ENCODE measurements at places on chromosomes 1 and 21.
A peak's percentile ranks its signal among the peaks of the same experiment; 100 is the strongest.

DNA sequence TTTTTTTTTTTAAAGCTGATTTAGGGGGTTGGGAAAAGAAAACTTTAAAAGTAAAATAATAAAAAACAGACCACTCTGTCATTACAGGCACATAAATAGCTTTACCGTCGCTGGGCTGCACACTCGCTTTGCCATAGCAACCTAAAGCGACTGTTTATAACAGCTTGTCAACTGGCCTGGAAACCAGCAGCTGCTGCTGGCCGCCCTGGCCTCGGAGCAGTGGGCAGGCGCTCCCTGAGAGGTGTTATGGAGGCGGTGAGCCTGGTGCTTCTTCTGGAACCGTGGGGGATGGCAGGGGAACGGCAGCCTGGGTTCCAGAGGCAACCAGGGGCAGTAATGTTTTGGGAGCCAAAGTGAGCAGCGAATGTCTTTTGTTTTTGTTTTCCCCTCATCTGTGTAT, 45.7 kb downstream of the ATP2B4 start:
- DNase-seq: no peak

DNA sequence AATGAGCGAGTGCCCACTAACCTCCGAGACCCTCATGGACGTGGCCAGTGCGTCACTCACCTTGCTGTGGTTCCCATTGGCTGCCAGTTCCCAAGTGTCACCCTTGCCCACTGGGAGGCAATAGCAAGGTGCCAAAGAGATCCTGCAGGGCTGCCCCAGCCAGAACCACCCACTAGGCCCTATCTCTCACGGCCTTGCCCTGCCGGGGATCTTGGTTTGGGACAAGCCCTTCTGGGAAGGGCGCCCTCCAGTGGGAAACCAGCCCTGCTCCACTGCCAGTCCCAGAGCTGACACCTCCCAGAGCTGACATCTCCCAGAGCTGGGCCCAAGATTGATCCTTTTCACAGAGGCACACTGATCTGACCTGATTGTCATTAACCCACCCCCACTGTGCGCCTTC, 2.1 kb upstream of the SELENON start:
- DNase-seq: no peak

DNA sequence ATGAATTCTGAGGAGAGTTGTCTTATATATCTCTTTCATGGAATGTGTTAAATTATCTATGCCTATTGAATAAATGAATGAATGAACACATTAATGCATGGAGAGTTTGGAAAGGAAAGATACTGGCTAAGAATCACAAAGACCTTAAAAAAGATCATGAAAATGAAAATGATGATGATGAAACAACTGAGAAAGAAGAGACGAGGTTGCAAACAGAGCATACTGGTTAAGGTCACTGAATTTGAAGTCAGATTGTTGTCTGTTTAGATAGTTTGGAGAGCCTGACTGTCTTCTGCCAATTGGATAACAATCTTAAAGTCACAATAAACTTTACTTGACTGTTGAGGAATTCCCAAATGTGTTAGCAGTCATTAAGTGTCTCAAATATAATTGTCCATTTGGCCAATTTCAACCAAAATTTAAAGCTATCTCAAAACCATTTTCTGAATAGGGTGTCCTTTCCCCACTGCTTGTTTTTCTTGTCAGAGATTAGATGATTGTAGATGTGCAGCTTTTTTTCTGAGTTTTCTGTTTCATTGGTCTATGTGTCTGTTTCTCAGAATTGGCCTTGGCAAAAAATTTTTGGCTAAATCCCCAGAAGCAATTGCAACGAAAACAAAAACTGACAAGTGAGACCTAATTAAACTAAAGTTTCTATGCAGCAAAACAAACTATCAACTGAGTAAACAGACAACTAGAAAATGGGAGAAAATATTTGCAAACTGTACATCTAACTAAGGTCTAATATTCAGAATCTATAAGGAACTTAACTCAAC, 132.2 kb downstream of the PTGER3 start:
- DNase-seq: no peak

- no peak for DNase-seq
Observed at GRCh38 chr1:98975810-98976209, 28.9 kb downstream of the PLPPR5 start.

DNA sequence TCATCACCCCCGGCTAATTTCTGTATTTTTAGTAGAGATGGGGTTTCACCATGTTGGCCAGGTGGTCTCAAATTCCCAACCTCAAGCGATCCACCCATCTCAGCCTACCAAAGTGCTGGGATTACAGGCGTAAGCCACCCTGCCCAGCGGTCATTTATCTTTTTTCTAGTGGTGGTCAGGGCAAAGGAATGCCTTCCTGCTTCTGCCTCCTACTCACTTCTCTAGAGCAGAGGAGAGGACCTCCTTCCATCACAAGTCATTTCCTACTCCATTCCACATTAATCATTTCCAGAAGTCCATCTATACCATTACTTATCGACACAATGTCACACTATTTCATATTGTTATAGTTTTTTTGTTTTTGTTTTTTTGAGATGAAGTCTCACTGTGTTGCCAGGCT, 13.3 kb downstream of the FBXO42 start:
- no peak for DNase-seq

DNA sequence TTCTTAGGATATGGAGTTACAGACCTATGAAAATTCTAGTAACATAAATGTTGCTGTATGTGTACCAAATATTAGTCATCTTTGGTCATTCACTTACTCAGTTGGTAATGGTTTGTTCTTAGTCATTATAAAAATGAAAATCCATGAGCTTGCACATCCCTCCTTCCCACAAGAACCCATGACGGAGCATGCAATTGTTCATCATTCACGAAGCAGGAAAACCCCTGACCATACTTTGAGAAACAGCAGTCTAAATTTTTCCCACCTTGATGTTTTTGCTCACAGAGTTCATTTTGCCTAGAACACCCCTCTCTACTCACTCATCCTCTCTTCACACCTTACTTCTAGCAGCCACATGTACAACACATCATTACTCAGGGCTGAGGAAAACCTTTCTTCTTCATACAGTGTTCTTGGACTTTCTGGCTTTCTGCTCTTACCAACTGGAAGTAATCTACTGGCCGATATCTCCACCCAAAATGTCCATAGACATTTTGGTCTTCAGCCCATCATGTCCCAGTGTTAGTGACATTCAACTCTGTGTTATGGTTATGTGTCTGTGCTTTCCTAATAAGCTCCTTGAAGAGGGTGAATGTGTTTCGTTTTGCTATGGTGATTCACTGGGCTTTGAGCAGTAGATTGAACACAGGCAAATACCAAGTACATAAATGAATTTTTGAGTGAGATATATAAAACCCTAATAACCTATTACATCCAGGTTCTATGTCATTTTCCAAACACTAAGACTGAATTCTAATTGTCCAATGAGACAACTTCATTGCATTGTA, 189.9 kb downstream of the ZC3H11B start:
- no peak for DNase-seq

GRCh38 chr1:185566995-185567394, 167.2 kb upstream of the HMCN1 start:
- peak; percentile 66 for DNase-seq

- no peak for DNase-seq
Observed at GRCh38 chr1:171683870-171684269, 31.4 kb upstream of the MYOC start.

GRCh38 chr1:107954719-107955415, 10.1 kb downstream of the VAV3 start:
- no peak for DNase-seq
